Stimulated activated CD4-positive, alpha-beta T cell treated with anti-CD3 and anti-CD28 coated beads, TNF-alpha, amount 100 ng/mL, for 48 hours (primary cell): ENCODE measurements at places on chromosomes 7 and 10.

DNA sequence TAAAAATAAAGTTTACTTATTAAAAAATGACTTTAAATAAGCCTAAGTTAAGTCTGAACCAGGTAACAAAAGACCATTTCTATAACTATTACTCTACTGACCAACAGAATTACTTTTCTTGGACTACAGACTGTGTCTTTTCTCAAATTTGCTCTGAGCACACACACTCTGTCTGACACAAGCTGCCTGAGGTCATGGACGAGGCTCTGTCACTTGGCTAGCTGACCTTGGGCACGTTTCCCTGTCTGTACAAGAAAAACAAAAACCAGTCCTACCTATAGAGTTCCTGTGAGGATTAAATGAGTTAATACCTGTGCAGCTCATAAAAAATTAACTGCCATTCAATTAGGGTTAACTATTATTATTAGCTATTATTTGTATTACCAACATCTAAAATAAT is 22.9 kb downstream of the ATE1 start:
- no peak for DNase-seq

DNA sequence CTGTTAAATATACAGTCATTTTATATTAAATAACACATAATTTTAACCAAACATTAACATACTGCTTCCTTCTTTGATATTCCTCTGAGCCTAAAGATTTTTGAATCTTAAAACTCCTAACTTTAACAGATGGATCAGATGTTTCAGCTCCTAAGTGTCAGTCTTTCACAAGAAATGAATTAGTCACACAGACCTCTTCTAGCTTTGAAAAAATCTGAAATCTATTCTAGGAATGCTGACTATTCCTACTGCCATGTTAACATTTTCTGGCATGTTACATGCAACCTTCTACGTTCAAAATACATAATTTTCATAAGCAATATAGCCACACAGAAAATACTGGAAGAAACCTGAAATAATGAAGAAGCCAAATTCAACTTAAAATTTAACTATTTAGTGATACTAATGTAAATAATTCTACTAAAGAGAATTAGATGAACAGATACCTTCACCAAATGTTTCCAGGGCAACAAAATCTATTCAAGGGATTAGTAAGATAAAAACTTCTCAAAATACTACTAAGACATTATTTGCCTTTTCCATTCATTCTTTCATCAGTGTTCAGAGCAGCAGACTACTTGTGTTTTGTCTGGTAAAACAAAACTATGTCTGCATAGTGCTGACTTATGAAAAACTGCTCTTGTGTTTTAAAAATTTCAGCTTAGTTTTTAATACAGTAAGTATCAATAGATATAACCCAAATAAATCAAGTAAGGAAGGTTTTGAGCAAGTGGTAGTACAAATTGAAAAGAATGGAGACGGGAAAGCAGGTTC is 9.2 kb downstream of the JMJD1C start:
- no peak for DNase-seq

- no peak for DNase-seq
Observed at GRCh38 chr7:22884911-22885788, 62.5 kb upstream of the TOMM7 start.

DNA sequence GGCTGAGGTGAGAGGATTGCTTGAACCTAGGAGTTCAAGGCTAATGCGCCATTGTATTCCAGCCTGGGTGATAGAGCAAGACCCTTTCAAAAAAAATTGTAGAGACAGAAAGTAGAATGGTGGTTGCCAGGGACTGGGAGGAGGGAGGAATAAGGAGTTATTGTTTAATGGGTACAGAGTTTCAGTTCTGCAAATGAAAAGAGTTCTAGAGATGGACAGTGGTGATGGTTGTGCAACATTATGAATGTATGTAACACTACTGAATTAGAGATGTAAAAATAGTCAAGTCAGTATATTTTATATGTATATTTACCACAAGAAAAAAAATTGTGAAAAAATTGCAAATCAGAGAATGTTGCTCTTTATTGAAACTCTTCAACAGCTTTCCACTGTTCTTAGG is 266.5 kb upstream of the NPY start:
- DNase-seq = no peak

DNA sequence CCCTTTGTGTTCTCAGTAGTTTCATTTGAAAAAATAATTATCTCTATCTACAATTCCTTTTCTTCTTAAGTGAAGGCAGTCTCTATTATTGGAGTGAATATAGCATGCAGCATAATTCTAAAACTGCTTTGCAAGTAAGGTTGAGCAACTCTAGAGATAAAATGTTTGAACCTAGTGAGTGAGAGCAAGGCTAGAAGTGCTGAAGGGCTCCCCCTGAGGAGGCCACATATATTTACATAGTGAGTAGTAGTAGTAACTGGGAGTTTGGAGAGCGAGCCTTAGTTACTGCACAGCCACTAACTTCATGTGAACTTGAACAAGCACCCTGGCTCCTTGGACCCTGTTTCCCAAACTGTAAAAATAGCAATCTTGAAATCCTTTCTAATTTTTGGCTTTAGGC is 141.5 kb upstream of the DKK1 start:
- DNase-seq = no peak

- no peak for DNase-seq
Observed at GRCh38 chr10:57015187-57015586, 654.1 kb upstream of the ZWINT start.

DNA sequence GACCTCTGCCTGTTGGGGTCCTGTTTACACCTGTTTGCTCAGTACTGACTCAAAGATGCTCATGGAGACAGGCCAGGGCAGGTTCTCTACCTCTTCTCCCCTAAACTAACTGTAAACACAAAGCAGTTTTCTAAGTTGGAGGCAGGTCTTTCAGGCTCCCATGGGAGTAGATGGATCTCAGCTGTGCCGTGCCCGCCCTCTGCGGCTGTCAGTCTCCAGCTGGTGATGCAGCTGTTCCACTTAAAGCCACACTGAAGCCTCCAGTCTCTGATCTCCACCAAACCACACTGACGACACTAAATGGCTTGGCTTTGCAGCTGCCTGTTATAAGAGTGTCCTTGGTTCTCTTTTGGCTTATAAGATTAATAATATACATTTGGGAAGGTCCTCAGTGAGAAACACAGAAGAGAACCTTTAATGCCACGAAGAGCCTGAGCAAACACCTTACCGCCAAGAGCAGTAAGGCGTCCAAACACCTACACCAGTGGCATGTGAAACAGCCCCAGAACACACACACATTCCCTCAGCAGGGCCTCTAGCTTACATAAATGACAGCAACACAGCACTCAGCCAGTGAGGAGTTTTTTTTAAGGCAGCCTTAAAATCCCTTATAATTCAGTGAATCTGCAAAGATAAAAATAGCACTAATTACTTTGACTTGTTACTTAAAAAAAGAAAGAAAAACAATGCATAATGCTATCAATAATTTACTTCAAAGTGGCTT is 60.4 kb upstream of the KCNIP2 start:
- no peak for DNase-seq

GRCh38 chr10:120897343-120897742 is 46.2 kb downstream of the WDR11 start:
- no peak for DNase-seq

GRCh38 chr10:52877451-52877850 is 104.9 kb upstream of the MBL2 start:
- no peak for DNase-seq

GRCh38 chr7:13627455-13627854 is 362.0 kb downstream of the ETV1 start:
- no peak for DNase-seq

DNA sequence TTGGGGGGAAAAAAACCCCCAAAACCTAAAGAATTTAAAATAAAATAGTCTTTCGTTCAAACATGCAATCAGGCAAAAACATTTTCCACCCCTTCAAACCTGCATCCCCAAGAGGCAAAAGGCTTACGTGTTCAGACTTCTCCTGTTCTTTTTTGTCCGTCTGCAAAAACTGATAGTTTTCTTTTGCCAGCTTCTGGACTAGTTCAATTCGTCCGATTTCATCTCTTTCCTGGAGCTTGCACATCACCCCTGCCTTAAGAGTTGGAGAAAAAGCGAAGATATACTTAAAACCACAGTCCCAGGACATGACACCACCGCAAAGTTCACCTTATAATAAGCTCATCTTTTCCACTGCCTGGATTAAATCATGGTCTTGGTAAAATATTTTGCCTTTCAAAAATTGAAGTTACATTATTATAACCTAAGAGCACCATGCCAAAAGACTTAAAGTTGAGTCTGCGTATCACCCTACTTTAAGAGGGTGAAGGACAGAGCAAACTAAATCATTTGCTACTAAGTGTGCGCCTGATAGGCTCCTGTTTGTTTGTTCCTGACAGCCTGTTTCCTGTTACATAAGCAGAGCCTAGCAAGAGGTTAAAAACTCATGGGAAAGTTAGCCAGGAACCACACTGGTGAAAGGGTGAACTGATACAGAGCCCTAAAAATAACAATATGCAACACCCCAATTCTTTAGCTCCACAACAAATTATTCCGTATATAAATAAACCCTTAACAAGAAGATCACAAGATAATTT is 137.0 kb downstream of the RAPGEF5 start:
- no peak for DNase-seq

- no peak for DNase-seq
Observed at GRCh38 chr10:6617309-6618076, 37.4 kb upstream of the PRKCQ start.
